HFFc6 (cell line): ENCODE measurements at places on chromosomes 7 and 10.

DNA sequence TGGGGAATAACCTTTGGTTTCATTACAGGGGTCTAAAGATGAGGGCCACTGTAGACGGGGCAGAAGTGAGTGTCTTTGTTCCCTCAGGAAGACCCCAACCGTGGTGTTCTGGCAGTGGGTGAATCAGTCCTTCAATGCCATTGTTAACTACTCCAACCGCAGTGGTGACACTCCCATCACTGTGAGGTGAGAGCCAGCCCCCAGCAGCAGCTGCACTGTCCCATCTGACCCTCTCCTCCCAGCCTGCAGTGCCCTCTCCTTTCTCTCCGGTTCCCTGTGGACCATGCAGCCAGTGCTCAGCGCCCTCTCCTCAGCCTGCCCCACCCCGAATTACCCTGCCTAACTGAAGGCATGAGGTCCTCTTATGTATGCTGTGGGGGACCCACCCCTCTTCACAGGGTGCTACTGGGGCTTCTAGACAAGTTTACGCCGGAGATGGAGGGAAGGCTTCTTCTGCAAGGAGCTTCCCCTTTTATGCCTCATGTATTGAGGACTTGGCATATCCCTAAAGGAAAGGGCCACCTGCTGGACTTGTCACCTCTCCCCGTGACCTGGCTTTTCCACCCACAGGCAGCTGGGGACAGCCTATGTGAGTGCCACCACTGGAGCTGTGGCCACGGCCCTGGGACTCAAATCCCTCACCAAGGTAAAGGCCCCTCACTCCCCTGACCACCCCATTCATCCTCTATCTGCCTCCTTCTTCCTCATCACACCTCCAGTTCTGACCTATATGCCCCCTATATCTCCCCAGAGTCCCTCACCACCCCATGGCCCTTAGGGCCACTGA is 5.1 kb downstream of the SFXN3 start:
- DNase-seq: no peak

DNA sequence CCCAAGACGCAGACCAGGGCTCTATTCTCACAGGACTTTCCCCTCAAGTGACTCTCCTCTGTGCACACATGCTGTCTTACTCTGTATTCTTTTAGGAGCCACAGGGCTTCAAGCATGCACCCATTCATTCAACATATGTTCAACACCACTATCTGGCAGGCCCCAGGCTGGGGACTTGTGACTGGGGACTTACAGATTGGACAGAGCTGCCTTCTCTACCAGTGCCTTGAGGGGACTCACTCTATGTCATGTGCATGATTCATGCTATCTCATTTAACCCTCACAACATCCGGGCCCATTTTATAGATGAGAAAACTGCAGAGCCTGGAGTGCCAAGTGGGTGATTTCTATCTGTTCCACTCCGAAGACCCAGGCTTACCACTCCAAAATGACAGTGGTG is 34.3 kb downstream of the MYL10 start:
- DNase-seq: no peak

GRCh38 chr7:122199171-122199570 is 55.1 kb upstream of the AASS start:
- DNase-seq: peak; percentile 22

- DNase-seq: peak; percentile 81
Measured at GRCh38 chr7:134660961-134661376, 14.3 kb downstream of the BPGM start.
